ENCODE measurements at places on chromosomes 11 and 22.

DNA sequence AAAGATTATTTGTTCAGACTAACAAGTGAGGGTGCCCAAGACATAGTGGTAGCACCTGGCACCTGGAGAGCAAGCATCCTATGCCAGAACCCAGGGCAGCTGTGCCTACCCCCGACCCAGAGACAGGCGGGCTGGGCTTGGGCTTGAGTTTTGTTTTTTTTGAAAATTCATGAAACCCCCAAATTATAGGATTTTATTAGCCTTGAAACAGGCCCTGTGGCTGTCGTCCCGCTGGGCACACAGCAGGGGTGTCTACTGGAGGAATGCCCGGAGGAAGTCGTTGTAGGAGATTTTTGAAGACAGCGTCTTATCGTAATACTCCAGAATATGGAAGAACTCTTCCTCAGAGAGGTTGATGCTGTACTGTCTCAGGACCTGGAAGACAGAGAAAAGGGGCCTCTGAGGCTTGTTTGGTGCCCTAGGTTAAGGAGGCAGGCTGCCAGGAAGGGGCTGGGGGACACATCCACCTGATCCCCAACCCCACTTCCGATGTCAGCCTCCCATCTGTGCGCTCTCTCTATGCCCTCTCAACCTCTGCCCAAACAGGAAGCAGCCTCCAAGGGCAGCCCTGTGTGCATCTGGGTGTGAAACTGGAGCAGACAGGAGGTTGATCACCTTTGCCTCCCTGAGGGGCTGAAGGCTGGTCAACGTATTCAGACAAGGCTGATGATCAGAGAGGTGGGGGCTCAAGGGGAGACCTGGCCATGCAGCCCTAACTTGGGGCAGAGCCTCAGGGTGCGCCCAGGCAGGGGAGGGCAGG lies 117.0 kb downstream of the MPPED1 start:
- DNase-seq, result no peak

GRCh38 chr22:48756146-48757111 lies 1071.2 kb downstream of the BRD1 start:
- DNase-seq, result no peak

- no peak for DNase-seq
Measured at GRCh38 chr22:23088199-23088604, 17.9 kb downstream of the GNAZ start.

DNA sequence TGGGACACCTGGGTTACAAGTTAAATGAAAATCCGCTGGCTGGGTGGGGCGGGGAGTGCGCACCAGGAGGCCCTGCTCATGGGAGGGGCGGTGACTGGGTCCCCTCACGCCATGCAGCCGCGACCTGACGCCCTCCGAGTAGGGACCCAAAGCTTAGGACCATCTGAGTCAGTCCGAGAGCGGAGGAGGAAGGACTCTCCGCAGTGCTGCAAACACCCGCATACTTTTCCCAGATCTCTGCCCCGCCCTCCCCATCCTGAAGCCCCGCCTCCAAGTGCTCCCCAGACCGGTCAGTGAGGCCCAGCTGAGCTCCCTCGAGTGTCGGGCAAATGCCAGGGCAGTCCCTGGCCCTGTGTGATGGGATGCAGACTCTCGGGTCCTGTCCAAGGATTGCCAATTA lies 6.6 kb upstream of the FLI1 start:
- no peak for DNase-seq

DNA sequence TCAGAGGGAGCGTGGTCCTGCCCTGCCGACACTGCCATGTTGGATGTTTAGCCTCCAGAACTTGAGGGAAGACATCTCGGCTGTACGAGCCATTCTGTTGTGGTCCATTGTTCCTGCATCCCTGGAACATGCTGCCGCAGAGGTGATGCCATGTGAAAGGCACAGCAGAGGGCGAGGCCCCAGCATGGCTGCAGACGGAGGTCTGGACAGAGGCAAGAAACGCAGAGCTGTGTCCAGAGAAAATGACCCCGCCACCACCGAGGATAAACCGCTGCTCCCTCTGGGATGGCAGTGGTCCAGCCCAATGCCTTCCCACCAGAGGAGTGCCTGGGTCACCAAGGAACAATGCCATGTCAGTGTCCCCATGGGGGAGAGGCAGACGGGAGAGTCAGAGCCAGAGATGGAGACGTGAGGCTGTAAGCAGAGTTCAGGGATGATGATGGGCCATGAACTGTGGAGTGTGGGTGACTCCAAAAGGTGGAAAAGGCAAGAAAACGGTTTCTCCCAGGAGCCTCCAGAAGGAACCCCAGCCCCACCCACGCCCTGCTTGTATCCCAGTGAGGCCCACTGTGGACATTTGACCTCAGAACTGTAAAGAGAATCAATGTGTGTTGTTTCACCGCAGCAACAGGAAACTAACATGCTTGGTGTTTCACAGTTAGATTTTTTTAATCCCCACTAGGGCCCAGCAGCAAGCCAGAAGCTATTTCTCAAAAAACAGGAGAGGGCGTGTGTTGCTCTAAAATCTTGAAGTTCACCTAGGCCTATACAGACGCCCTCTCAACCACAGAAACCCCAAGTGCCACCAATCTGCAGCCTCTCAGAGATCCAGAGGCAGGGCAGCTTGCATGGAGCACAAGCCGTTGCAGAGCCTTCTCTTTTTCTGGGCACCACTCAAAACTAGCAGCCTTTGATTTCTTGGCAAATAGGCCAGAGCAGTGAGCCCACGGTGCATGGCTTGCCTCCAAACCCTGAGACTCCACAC lies 1422.9 kb downstream of the TBC1D22A start:
- no peak for DNase-seq

- DNase-seq, result no peak
Measured at GRCh38 chr11:102341844-102342318, 5.1 kb upstream of the BIRC2 start.

DNA sequence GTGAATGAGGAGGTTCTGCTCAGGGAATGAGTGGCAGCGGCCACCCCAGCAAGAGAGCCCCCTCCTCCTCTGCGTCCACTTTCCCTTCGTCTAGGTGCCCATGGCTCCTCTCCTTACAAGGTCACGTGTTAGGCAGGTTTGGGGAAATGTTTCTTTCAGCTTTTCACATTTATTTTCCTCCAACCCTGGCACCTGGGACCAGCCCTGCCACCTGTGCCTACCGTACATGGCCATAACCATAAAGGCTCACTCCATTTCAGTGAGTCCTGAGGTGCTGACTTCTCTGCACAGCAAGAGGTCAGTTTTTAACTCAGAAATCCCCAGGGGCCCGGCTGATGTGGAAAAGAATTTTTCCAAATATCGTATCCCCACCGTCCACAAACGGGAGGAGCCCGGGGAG lies 71.2 kb downstream of the FLI1 start:
- DNase-seq, result no peak

DNA sequence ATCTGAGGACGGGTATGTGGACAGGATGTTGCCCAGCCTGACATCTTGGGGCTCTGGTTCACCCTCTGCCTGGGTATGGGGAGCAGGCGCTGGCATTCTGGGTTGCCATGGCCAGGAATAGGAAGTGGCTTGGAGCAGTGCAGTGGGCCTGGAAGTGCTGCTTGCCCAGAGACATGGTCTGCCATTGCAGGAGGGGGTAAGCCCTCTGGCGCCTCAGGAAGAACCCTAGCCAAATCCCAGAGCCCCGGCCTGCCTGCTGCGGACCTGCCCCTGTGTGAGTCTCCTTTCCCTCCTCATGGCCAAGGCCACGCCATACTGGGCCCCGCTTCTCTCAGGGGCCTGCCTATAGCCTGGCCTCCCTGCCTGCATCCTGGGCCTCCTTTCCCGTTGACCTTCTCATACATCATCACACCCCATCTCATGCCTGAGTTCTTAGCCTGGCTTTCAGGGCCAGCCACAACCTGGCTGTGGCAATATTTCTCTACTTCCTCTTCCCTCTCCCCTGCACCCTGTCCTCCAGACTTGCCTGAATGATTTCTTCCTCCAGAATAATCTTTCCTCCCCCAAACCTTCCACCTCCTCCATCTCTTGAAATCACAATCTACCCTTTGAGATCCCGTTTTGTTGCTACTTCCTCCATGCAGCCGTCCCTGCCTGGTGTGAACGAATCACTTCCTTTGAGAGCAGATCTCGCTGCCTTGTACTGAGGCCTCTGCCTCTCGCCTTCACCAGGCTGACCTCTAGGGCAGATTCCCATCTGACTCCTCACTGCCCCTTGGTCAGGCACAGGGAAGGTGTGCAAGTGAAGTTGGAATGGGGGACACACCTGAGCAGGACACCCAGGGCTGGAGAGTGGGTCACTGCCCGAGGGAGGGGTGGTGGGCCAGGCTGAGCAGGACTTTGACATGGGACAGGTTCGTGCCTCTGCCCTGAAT lies 5.2 kb downstream of the CAPN5 start:
- no peak for DNase-seq

DNA sequence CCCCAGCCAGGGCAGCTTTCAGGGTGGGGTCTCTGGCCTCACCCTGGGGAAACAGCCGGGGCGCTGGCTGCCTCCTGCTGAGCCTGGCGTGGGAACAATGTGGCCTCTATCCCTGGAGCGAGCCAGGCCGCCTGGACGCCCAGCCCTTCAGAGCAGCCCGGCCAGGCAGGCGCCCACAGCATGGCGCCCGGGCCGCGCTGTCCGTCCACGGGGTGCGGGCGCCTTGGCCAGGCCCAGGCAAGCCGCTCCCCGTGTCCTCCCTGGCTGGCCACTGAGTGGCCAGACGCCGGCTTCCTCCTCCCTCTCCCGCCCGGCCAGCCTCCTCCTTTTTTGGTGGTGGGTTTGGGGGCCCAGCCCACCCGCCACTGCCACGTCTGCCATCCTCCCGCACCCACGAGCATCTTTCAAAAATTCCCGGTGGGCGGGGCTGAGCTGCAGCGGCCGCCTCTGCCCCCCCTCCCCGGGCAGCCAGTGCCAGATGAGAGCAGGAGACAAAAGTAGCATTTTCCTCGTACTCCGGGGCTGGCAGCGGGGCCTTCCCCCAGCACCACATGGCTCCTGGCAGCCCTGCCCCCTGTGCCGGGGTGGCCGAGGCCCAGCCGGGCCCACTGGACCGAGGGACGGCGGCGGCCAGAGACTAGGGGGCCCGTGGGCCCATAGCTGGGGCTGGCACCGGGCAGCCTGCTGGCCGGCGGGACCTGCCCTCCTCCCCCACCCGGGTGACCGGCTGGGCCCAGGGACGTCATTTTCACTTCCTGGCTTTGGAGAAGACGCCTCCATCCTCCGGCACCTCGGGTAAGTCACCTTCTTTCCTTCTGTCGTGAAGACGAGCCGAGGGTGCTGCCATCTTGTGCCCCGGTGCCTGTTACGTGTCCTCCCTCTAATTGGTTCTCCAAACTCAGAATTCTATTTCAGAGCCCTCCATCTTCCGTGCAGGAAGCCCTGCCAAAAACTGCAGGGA lies 70.2 kb upstream of the PPARA start:
- no peak for DNase-seq

GRCh38 chr11:66494935-66495334 lies 14.7 kb downstream of the DPP3 start:
- no peak for DNase-seq

- no peak for DNase-seq
Measured at GRCh38 chr11:199782-200181, 6.9 kb downstream of the SCGB1C1 start.

DNA sequence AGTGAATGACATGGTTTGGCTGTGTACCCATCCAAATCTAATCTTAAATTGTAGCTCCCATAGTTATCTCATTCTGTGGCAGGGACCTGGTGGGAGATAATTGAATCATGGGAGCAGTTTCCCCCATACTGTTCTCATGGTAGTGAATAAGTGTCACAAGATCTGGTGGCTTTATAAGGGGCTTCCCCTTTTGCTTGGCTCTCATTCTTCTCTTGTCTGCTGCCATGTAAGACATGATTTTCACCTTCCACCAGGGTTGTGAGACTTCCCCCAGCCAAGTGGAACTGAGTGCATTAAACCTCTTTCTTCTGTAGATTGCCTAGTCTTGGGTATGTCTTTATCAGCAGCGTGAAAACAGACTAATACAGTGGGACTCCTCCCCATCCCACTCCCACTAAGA lies 11.1 kb downstream of the OR5A2 start:
- no peak for DNase-seq

Data from SIG-M5 (cell line).